ENCODE measurements at places on chromosomes 3 and 15. TPM values are rescaled to one million over a fixed set of nuclear protein-coding genes. Genes with fewer than 3 reads are reported as not detected.

- DNase-seq = no peak
These were observed 9.0 kb downstream of the MAP1A start for GRCh38 chr15:43526261-43526930.

GRCh38 chr3:124246949-124247348, 255.0 kb upstream of the ROPN1 start:
- no peak for DNase-seq

DNA sequence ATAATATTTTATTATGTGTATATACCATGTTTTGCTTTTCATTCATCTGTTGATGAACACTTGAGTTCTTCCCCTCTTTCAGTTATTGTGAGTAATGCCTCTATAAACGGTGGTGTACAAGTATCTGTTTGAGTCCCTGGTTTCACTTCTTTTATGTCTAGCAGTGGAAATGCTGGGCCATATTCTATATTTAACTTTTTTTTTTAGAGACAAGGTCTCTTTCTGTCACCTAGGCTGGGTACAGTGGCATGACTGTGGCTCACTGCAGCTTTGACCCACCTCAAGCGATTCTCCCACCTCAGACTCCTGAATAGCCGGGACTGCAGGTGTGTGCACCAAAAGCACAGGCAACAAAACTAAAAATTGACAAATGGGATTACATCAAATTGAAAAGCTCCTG, 19.9 kb downstream of the GOLM2 start:
- no peak for DNase-seq

The USP8 gene
- total RNA-seq = 59.4 TPM

The EPB42 gene
- total RNA-seq = not detected

The EDC3 gene
- 47.0 TPM for total RNA-seq

Measured in activated naive CD8-positive, alpha-beta T cell treated with anti-CD3 and anti-CD28 coated beads, Interleukin-2, amount 10 ng/mL, durations not matched to agents 7 days and 5 days (primary cell).